ENCODE measurements at places on chromosomes 4 and X.

DNA sequence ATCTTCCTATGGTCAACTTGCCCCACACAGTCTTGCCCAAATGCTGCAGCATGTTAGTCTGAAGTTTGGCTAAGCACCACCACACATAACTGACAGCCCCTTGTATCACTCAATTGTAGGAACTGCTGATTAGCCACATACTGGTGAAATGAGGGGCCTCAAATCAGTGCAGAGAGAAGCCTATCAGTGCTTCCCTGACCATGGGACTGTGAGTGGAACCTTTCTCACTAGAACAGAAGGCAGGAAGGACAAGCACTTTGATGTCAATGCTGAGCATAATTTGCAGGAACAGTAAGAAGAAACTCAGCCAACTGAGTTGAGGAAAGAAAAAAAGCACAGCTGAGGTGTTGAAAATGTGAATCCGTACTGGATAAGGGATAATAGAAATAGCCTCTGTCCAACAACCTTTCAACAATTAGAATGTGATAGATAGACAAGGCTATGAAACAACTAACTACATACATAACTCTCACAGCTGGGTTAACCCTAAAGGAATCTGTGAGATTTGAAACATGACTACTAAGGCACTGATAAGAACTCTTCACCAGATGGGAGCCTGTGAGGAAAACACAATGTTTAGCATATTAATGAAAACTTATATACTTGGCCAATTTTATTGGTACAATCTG, 136.6 kb upstream of the SH3RF1 start:
- DNase-seq, result no peak

- DNase-seq, result no peak
Measured at GRCh38 chr4:24564488-24564887, 19.9 kb downstream of the DHX15 start.

GRCh38 chr4:36676139-36677050, 395.0 kb downstream of the DTHD1 start:
- no peak for DNase-seq

DNA sequence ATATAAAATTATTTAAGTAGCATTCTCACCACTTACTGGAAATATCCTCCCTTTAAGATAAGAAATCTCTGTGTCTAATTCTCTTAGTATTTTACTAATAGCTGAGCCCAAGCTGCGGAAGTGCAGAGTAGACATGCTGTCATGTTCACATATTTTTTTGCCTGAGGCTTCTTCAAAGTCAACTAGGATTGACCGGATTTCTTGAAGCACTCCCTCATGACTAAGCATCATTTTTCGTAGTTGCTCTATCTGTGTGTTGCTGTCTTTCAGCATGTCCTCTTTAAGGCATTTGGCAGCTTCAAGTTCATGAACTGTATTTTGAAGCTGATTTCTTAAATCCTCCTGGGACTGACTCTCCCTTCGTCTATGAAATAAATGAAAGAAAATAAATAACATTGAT, 36.9 kb downstream of the CCDC158 start:
- DNase-seq, result no peak

DNA sequence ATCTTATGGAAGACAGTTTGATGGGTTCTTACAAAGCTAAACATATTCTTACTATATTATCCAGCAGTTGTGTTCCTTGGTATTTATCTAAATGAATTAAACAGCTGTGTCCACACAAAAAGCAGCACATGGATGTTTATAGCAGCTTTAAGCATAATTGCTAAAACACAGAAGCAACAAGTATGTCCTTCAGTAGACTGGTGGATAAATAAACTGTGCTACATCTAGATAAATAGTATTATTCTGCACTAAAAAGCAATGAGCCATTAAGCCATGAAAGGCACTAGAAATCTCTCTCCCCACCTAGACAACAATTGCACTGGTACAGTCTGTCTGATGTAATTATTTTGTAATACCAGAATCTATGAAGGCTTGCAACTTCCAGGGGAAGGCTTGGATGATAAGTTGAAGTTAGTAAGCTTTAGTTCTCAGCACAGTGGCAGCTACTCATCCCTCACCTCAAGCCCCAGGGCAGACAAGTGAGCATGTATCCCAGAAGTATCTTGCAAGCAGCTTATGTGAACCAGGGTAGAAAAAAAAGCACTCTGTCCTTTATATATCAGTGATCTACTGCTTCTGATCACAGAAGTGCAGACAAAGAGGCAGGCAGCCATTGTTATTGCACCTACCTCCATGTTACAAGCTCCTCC, 36.9 kb downstream of the WDR17 start:
- DNase-seq, result peak; percentile 20

- DNase-seq, result no peak
Measured at GRCh38 chr4:82423245-82424054, 6.8 kb downstream of the HNRNPDL start.

GRCh38 chr4:94500685-94501084, 48.9 kb downstream of the PDLIM5 start:
- no peak for DNase-seq

GRCh38 chrX:107288676-107289075, 82.3 kb downstream of the DNAAF6 start:
- no peak for DNase-seq

GRCh38 chr4:145345401-145345800, 136.3 kb upstream of the SMAD1 start:
- no peak for DNase-seq

- DNase-seq, result no peak
Measured at GRCh38 chrX:12497832-12498591, 293.2 kb upstream of the PRPS2 start.

DNA sequence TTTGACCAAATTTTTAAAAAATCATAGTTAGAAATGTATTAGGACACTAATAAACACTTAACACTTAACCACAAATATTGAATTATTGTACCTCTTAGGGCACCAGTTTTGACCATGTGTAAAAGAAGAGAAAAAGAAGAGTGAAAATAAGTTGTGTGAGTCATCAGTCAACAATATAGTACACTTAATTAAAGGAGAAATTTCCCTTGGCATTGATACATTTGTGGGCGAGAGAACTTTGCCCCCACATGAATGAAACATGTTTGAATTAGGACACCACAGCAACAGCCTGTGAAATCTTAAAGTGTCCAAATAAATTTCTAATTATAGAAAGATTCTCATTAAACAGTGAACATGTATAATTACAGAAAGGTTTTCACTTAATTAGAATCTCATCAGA, 1292.8 kb upstream of the TENM3 start:
- DNase-seq, result no peak

Data from DMS79 (cell line).